ENCODE measurements at places on chromosomes 2 and 18.

GRCh38 chr2:128752691-128753263, 434.1 kb upstream of the HS6ST1 start:
- no peak for DNase-seq

DNA sequence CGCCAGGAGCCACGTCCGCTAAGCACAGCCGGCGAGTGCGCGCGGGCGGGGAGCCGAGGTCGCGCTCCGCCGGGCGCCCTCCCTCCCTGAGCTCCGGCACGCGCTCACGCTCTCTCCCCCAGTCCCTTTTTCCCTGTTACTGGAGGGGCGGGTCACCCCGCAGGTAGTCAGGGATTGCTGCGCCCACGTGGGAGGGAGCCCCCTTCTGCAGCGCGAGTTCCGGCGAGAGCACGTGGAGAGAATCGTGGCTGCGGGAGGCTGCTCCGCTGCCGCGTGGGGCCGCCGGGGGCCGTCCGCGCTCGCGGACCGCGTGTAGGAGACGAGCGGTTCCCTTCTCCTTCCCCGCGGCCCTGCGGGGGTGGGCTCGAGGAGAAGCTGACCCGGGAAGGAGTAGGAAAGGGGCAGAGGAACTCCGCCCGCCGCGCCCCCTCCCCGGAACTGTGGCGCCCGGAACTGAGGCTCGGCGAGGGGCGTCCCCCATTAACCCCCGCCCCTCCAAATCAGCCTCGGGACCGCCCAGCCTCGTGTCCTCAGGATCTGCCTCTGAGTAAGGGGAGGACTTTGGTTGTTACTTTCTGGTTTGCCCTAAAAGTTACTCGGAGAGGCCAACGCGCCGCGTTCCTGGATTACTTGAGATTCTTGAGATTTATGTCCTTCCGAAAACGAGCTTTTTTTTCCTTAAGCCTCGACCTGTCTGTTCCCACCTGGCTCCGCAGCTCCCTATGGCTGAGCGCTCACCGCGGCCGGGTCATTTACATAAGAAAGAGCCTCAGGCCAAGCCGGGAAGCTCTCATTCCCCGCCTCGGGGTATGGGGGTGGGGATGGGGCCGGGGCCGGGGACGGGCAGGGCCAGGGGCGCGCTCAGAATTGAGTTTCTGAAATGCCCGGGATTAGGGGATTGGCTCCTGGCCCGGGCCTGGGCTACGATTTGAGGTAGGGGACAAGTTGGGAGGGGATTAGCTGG, 1.1 kb downstream of the HK2 start:
- DNase-seq: no peak

DNA sequence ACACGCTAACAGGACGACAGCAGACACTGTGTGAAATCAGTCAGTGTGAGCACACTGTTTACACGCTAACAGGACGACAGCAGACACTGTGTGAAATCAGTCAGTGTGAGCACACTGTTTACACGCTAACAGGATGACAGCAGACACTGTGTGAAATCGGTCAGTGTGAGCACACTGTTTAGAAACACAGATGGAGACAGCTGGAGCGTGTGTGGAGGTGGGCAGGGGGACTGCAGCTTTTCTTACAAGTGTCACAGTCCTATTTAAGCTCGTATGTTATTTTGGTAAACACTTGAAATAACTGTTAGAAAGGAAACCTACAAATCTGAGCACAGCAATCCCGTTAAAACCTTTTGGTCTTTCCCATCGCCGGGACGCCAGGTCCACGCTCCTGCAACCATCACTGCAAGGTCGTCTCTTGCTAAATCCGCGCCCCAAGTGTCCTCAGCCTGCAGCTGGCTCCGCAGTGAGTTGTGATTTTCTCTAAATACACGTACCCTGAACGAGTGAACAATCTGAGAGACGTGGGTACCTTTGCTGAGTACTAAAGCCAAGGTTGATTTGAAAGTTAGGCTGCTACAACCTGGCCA, 58.9 kb upstream of the CTDP1 start:
- no peak for DNase-seq

- DNase-seq: no peak
Measured at GRCh38 chr18:2414235-2414634, 157.1 kb downstream of the METTL4 start.

- no peak for DNase-seq
Measured at GRCh38 chr18:58396966-58397365, 231.9 kb downstream of the ALPK2 start.

DNA sequence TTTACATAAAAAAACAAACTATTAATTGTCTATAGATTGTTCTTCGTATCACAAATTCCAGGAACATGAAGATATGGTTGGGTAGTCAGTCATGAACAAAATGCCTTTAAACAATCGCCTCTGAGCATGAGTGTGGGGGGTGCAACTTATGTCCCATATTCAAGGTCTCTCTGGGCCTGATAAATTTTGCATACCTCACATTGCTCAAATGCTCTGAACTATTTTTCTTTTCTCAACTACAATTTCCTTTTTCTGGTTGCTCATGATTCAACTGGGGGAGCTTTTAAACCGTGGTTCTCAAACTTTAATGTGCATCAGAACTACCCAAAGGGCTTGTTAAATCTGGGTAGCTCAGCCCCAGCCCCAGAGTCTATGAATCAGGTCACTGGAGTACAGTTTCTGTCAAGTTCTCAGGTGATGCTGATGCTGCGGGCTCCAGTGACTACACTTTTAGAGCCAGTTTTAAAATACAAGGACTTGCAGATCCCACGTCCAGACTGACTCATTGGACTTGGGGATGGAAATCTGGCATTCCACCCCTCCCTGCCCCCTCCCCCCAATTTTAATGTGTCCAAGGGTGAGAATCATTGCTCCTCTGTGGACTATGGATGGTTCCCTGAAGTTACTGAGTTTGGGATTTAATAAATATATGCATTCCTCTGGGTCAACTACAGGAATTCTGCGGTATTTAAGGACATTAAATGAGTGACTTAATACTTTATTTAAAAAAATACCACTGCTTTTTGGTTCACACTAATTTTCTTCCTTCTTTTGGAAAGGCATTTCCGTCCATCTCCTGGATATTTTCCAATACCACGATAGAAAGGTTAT, 1.5 kb upstream of the GPD2 start:
- DNase-seq: no peak

- no peak for DNase-seq
Measured at GRCh38 chr18:24986666-24987302, 365.2 kb downstream of the ZNF521 start.

DNA sequence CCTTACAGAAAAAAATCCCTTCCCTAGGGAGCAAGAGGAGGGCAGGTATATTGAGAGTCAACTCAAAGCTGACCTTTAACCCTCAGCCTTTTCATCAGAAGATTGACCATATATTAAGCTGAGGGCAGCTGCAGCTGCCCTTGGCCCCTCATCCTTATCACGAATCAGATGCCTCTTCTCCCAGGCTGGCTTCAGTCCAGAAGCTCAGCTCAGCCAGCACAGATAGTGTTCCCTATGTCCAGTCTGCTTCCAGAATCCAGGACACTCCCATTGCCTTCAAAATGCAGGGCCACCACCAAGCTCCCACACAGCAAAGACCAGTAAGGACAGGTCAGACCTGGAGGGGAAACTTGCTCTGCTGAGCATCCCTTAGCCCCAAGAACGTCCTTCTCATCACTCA, 146.1 kb downstream of the BCL11A start:
- no peak for DNase-seq

GRCh38 chr2:235649418-235649817, 155.6 kb downstream of the AGAP1 start:
- no peak for DNase-seq

- DNase-seq: no peak
Measured at GRCh38 chr2:42286268-42286946, 74.6 kb downstream of the COX7A2L start.

GRCh38 chr2:170586571-170587095, 128.5 kb upstream of the SP5 start:
- DNase-seq: no peak

DNA sequence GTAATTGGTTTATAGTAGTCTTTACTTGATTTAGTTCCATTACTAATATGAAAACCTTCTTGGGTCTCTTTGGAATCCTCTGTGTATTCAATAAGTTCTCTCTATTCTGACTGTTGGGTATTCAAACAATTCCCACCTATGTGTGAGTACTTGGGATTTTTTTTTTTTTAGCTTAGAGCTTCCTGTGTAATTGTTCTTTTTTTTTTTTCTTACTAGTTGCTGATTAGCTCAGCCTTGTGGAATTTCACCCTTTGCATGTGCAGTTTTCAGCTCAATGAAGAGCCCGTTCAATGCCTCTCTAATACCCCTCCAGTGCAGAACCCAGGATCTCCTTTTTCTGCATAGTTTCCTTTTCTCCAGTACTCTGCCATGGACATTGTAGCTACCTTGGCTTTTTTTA, 339.1 kb upstream of the GALNT5 start:
- DNase-seq: no peak

DNA sequence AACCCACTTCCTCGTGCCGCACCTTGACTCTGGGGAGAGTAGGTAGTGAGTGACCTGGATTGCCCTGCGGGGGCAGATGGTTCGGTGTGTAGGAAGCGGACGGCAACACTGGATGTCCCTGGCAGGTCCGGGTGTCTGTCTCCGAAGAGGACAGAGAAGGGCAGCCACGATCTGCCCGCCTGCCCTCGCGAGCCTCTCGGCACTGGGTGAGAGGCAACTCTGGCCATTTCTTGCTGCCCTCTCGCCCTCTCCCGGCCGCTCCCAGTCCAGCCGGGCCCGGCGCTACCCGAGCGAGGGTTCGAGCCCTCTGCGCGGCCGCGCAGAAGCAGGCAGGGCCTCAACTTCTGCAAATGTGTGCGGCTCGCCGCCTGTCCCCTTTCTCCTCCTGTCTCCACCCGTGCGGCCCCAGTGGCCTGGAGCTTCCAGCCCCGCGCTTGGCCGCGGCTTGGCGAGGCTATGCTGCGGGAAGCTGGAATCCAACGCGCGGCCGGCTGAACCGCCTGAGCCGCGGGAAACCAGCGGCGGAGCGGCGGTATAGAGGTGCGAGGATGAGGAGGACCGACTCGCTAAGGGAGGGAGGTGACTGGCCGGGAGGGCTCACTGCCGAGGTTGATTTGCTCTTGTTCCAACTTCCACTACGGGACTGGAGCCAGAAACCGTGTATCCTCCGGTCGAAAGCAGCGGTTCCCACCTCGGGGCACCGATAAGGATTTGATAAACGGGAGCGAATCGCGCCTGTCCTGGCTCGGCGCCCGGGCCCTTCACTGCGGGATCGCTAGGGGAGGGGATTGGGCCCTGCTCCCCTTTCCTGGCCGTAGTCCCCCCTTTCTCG, 1.5 kb downstream of the EPAS1 start:
- no peak for DNase-seq

DNA sequence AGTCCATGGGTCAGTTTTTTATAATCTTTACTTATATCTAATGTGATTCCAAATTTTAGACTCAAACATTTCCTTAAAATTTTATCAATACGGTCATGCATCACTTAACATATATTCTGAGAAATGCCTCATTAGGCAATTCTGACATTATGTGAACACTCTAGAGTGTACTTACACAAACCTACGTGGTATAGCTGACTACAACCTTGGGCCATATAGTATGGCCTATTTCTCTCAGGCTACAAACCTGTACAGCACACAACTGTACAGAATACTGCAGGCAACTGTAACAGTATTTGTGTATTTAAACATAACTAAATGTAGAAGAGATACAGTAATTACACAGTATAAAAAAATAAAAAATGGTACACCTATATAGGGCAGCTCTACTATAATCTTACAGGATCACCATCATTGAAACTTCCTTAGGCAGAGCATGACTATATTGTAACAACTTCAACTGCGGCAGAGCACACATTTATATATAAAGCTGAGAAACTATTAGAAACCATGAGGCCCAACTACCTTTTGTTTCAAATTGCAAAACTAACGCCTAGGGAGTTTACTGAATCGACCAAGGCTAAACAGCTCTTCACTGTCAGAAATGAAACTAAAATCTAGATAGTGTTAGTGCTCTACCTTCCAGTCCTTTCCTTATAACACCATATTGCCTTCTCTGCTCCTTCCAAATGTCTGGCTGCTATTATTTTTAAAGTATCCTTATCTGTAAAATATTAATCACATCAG, 6.9 kb downstream of the YES1 start:
- DNase-seq: no peak

DNA sequence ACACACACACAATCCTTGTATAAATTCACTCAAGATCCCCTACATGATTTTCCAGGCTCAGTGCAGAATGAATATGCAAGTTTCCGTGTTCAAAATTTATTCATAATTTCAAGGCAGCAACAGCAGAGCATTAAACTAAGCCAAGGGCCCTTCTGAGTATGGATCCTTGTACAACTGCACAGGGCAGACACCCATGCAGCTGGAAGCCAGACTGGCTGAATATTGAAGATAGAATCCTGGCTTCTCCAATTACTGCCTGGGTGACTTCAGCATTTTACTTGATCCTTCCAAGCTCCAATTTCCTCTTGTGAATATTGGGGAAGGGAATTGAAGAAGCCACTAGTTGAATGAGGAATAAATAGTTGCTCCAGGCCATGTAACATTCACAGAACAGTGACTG, 267.9 kb upstream of the REG3G start:
- no peak for DNase-seq

DNA sequence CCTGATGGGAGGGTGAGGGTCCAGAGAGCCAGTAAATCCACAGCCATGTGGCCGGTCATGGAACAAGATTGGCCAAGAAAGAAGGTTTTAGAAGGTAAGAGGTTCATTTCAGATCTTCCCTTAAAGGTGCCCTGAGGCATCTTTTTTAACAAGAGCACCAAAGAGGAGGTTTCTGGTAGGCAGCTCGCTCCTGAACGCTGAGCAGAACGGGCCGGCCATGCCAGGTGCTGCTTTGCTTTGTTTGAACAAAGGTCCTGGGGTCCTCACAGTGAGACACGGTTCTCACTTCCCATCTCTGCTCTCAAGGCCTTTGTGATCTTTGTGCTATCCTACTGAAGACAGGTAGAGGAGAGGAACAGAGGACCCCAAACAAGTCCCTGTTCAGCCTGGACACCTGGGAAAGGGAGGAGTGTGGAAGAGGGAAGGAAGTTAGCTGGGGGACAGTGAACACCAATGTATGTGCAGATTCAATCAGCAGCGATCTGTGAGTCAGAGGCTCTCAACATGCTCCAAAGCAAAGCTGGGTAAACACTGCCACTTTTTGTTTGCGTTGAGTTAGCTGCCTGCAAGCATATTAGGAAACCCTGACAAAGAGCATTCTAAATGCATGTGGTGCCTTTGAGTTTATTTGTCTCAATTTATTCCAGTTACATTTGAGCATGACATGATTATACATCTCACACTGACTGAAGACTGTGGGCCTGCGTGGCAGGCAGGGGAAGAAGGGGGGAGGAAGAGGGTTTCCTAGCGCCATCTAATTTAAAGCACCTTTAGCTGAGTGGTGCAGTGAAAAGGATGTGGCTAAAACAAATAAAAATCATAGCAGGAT, 102.4 kb downstream of the ASB1 start:
- no peak for DNase-seq

DNA sequence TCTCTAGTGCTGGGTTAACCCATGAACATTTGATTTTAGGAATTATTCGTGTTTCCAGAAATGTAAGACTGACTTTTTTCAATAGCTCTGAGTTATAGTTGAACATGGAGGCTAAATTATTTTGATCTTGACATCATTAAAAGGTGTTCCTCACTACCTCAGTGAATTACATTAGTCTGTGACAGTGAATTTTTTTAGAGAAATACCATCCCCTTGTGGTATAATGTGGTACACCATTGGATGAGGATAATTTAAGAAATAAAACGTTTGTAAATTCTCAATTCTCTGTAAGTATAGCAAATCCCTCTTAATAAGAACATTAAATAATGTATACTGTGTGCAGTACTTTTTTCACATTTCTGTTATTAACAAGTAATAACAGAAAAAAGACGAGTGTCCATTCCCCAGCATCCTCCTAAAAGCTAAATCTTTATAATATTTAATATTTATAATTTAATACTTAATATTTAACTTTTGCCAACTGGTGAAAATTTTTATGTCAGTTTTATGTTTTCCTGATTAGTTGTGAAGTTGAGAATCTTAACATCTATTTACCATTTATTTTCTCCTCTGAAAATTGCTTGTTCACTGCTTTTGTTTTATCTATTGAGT, 70.3 kb upstream of the CWC22 start:
- DNase-seq: no peak
